ENCODE measurements at places on chromosomes 13 and 19.
A peak's percentile ranks its signal among the peaks of the same experiment; 100 is the strongest.

GRCh38 chr19:16516923-16517610 lies 20.9 kb downstream of the C19orf44 start:
- DNase-seq: no peak

- no peak for DNase-seq
These were observed 15.9 kb upstream of the IGLON5 start for GRCh38 chr19:51295382-51296126.

GRCh38 chr19:6125571-6125989 lies 9.9 kb upstream of the ACSBG2 start:
- DNase-seq: peak; percentile 87

DNA sequence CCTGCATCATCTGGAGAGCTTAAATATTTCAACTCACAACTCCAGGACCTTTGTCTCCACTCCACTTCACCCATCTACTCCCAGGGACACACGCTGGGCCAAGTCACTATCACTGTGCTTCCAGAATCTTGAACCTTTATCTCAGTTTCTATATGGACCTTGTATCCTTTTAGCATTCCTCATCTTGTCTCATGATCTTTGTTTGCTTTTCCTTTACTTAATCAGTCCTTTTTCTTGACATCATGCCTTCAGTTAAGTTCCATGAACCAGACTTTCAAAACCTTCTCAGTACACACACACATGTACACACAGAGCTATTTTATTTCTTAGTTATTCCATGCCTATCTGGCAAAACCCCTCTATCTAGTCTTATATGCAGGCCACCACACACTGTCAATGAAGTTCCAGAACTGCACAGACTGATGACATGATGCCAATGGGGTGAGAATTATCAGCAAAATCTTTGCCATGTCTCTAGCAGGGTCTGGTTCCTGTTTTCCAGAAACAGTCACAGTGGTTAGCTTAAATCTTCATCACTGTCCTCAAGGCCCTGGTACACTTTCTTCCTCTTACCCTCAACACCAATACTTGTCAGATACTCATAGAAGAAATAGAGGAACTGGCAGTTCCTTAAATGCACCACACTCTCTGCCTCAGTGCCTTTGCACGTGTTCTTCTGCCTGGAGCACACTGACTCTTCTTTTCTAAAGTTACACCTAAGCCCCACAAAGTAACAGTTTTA lies 77.6 kb upstream of the STARD13 start:
- no peak for DNase-seq

DNA sequence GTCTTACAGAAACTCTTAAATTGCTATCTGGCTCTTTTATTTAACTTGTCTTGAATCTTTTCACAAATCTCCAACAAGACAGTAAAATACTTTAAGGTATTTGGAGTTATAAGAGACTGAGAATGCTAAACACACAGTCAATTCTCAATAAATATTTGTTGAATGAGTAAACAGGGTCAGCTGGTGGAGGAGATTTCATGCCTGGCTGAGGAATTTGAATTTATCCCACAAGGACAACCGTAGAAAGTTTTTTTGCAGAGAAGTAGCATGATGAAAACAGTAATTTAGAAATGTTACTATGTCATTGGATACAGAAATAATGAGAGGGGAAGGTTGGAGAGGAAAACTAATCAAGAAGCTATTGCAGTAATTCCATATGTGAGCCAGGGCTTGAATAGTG lies 1223.7 kb downstream of the PCDH17 start:
- no peak for DNase-seq

DNA sequence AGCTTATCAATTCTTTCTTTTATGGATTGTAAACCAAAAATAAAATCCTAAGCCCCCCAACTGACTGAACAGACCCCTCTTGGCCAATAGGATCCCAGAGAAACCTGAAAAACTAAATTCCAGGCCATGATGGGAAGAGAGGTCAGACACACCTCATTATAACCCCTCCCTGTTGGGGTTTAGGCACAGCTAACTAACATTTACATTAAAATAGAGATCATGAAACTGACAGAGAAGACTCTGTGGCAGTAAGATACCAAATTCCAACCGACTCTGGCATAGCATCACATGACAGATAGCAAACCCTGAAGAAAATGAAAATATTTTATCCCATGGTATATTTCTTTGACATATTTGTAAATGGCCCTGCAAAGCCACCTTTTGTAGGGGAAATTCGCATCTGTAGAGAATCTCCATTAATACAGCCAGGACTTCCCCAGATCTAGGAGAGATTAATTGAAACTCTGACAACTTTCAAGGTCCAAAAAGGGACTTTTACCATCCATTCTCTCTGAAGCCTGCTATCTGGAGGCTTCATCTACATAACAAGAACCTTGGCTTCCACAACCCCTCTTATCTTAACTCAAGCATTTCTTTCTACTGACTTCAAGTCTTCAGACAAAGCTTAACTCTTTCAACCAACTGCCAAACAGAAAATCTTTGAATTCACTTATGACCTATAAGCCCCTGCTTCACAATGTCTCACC lies 27.1 kb upstream of the GAS6 start:
- no peak for DNase-seq

- DNase-seq: no peak
These were observed 6.5 kb upstream of the SUPT20H start for GRCh38 chr13:37065890-37066526.

DNA sequence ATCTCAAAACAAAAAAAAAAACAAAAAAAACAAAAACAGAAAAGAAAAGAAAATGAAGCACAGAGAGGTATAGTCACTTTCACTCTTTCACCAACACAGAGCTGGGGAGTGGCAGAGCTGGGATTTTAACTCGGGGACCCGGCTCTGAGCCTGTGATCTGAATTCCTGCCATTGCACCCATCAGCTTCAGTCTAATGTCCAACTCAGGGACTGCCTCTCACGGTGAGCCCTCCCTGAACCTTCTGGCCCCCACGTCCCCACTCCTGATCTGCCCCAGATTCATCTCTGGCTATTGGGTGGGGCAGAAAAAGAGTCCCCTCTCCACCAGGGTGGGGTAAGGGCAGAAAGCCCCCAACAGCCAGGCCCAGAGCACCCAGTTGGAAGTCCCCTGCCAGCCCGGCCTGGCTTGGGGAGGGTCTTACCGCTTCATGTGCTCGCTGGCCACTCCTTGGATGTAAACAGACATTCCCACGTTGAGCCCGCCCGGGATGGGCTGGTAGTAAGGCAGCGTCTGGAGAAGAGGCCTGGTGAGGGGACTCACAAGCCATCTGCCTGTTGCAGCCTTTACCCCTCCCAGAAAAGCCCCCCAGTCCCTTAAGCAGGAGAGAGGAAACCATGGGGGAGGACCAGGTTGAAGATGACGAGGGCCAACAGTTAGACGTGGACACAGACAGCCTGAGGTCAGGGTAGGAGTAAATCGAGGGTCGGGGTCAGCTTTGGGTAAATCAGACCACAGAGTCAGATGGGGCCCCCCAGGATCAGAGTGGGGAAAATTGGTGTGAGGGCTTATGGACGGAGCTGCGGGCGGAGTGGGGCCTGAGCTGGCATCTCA lies 520 bp downstream of the LGALS4 start:
- DNase-seq: no peak

GRCh38 chr19:793806-794205 lies 3.4 kb upstream of the PTBP1 start:
- DNase-seq: no peak

GRCh38 chr19:5345895-5346386 lies 5.3 kb upstream of the PTPRS start:
- no peak for DNase-seq

DNA sequence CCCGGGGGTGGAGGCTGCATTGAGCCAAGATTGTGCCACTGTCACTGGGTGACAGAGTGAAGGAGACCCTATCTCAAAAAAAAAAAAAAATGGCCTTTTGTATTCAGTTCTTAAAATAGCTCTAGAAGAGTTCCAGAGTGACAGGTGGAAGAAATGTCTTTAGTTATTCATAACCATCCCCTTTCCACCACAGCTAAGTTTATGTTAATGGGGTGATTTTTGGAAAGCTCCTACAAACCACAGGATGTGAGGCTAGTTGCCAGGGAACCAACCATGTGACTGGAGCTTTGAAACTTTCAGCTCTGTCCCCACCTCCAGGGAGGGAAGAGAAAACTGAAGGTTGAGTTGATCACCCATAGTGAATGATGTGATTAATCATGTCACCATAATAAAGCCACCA lies 6.9 kb downstream of the ZNF490 start:
- no peak for DNase-seq

- no peak for DNase-seq
These were observed 18.4 kb downstream of the TMEM272 start for GRCh38 chr13:51826606-51827005.

- no peak for DNase-seq
These were observed 661 bp downstream of the FREM2 start for GRCh38 chr13:38687246-38688229.

DNA sequence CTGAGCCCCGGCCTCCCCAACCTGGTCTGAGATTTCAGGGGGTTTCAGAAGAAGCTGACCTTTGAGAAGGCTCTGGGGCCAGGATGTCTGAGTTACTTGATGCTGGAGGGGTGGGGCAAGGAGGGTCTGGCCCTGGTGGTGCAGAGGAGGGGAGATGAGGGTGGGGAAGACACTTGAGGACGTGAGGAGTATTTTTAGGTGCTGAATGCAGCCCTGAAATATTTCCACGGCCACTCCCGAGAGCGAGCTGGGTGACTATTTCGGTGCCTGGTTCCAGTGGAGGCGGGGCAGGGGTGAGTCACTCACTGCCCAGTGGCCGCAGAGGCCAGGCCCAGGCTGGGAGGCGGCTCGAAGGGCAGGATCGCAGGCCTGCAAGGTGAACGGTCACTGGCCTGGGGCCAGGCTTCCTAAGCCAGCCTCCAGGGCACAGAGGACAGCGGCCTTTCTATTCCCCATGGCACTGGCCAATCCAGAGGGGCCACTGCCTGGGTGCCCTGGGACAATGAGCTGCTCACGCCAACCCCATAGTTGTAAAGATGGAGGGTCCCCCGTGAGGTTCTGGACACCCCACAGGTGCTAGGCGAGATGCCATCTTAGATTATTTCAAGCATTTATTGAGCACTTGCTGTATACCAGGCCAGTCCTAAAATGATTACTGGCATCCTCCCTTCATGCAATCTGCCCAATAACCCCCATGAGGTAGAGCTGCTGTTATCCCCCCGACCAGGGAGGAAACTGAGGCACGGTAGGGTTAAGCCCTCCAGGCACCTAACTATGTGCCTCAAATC lies 19.7 kb upstream of the JUND start:
- no peak for DNase-seq

GRCh38 chr13:61383111-61383510 lies 32.5 kb downstream of the PCDH20 start:
- no peak for DNase-seq

DNA sequence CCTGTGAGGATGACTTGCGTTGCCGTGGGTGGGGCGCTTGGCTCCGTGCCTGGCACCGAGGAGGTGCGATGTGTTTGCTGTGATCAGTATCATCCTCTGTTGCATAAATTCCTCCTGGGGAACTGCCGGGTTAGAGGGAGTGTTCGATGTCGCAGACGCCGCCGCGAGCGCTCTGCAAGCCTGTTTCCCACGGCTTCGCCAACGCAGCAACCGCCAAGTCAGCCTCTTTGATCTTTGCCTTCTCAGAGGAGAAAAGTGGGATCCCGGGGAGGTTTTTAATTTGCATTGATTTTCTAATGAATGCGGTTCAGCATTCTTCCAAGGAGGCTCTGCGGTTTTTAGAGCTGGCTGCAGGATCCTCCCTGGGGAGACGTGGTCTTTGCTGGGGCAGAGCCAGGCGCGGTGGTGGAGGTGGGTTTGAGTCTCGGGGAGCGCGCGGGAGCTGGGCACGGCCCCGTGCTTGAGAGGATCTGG lies 7.6 kb downstream of the GPR32 start:
- DNase-seq: no peak

GRCh38 chr19:944171-944567 lies 18.3 kb downstream of the ARID3A start:
- no peak for DNase-seq

DNA sequence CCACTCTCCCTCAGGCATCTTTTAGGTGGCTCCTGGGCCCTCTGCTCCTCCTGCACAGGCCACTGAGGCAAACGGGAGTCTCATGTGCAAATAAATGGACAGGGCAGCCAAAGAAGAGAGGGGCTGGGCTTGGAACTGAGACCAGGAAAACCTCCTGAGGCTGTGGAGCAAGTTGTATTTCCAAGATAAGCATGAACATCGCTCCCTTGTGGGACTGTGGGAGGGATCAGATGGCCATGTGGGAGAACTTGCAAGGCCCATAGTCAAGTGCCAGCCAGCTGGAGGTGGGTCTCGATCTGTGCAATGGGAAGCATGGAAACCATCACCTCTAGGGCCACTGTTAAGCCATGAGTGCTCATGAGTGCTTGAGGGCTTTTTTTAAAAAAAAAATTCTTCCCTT lies 24.9 kb downstream of the MED26 start:
- no peak for DNase-seq

DNA sequence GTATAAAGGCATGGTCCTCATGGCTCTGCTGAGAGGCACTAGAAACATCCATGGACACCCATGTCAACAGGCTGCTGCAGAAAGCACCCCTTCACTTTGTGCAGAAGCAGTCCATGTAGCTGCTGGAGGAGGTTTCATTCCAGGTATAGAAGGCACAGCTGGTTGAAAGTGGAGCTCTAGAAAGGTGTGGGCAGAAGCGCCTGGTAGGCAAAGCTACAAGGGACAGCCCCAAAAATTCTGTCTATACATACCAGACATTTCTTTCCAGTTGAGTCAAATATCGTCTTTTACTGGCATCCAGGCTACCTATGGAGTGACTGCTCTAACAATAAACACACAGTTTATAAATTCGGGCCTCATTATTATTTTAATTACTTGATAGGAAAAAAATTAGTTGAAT lies 129.3 kb downstream of the ENOX1 start:
- no peak for DNase-seq

GRCh38 chr19:2096034-2096479 lies at the start of gene MOB3A:
TSS of gene MOB3A (minus strand) at chr19:2096326. CDS start at chr19:2078560, 17,766 bp downstream.
- DNase-seq: peak; percentile 93

- no peak for DNase-seq
These were observed 126.9 kb downstream of the SPRY2 start for GRCh38 chr13:80214050-80214449.

- no peak for DNase-seq
These were observed 6.8 kb downstream of the FREM2 start for GRCh38 chr13:38693641-38694040.

DNA sequence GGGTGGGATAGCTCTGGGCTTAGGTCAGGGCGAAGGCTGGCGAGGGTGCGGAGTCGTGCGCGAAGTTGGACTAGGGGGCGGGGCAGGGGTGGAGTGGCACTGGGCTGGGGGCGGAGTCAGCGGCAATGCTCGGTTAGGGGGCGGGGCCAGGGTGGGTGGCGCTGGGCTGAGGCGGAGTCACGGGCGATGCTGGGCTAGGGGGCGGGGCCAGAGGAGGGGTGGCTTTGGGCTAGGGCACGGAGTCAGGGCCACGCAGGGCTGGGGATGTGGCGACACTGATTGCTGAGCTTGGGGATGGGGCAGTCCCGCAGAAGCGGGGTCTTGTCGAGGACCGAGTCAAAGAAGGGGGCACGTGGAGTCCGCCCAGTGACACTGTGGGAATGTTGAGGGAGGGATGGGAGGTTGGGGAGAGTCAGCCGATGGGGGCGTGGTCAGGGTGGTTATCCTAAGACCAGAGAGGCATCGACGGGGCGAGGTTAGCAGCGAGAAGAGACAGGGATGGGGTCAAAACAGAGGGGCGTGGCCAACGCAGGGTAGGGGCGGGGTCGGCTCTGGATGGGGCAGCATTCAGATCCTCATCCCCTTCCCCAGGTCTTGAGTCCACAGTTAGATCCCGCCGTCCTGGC lies 8.7 kb downstream of the HOMER3 start:
- no peak for DNase-seq

GRCh38 chr19:4094291-4094690 lies 27.6 kb upstream of the ZBTB7A start:
- no peak for DNase-seq

- no peak for DNase-seq
These were observed 1575.5 kb upstream of the SPRY2 start for GRCh38 chr13:81916461-81916860.

- no peak for DNase-seq
These were observed 65.6 kb downstream of the UFM1 start for GRCh38 chr13:38415233-38415632.

All from dermis microvascular lymphatic vessel endothelial cell (primary cell).